ENCODE measurements at places on chromosomes 4 and X.
A peak's percentile ranks its signal among the peaks of the same experiment; 100 is the strongest.

GRCh38 chrX:125826080-125826479 lies 340.0 kb downstream of the DCAF12L2 start:
- H3K4me3 ChIP-seq = no peak overlapping the region
- H3K27me3 ChIP-seq = peaks cover 4% of the 10 kb centered on the region
- H3K36me3 ChIP-seq = peaks cover 9% of the 10 kb centered on the region
- no peaks in the 10 kb centered on the region for H3K4me1 ChIP-seq
- H3K27ac ChIP-seq = no peak overlapping the region
- no peak for DNase-seq

GRCh38 chr4:148540622-148541326 lies 98.6 kb upstream of the NR3C2 start:
- no peaks in the 10 kb centered on the region for H3K4me1 ChIP-seq
- H3K4me3 ChIP-seq = no peak overlapping the region
- no peaks in the 10 kb centered on the region for H3K27me3 ChIP-seq
- no peak overlapping the region for H3K27ac ChIP-seq
- DNase-seq = no peak

DNA sequence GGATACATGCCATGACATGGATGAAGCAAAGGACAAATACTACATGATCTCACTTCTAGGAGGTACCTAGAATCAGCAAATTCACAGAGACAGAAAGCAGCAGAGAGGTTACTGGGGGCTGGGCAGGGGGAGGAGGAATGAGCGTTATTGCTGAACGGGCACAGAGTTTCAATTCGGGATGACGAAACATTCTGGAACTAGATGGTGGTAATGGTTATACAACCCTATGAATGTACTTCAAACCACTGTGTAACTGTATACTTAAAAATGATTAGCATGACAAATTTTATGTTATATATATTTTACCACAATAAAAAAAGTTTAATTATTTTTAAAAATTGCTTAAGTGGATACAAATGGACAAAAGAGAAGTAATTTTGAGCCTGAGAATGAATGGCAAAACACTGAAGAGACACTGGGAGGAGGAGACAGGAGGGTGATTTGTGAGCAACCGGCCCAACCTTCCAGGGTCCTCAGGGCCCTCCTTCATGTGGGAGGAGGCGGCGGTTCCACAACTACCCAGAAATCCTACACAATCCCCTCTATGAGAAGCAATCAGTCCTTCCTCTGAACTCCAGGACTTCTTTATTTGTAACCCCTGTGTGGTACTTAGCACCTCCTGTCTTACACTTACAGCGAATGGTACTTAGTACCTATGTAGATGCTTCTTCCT lies 14.1 kb downstream of the ACSL1 start:
- peaks cover 36% of the 10 kb centered on the region for H3K4me1 ChIP-seq
- no peak overlapping the region for H3K4me3 ChIP-seq
- H3K27ac ChIP-seq = no peak overlapping the region
- no peak for DNase-seq

- H3K4me1 ChIP-seq = peaks cover 16% of the 10 kb centered on the region
- DNase-seq = no peak
- no peaks in the 10 kb centered on the region for H3K36me3 ChIP-seq
- no peak overlapping the region for H3K4me3 ChIP-seq
Measured at GRCh38 chr4:116982656-116983055, 102.7 kb downstream of the TRAM1L1 start.

DNA sequence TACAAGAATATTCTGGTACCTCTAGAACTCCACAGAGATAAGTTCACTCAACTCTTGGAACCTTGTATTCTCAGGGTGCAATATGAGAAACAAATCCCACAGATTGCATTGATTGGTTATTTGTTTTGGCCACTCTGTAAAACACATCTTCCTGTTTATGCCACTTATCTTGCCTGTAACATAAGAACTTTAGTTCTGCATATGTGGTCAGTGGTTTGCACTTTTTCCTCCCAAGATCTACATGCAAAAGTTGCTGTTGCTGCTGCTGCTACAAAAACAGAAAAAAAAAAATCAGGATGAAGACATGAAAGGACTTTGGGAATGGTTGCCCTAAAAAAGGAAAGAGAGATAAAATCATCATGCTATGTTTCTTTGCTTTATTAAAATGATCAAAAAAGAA lies 9.6 kb downstream of the ODAPH start:
- H3K27ac ChIP-seq = no peak overlapping the region
- no peaks in the 10 kb centered on the region for H3K27me3 ChIP-seq
- peaks cover 4% of the 10 kb centered on the region for H3K4me1 ChIP-seq
- H3K4me3 ChIP-seq = no peak overlapping the region
- no peaks in the 10 kb centered on the region for H3K36me3 ChIP-seq

DNA sequence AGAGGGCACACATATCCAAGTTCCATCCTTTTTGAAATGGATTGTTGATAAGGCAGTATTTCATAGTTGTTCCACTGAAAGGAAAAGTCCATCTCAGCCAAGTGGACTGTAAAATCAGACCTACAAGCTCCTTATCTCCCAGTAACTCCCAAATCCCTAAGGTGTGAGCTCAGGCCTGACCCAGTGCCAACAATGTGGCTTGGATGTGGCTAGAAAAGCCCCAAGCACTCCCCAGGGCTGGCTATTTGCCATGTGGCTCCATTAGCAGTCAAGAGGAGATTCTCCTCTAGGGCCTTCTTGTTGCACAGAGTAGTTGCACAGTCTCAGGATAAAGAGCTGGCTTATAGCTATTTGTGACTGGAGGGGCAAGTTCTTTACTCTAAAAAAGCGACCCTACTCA lies 25.0 kb upstream of the DGKK start:
- no peak overlapping the region for H3K27ac ChIP-seq
- no peak for DNase-seq
- no peak overlapping the region for H3K4me3 ChIP-seq
- H3K36me3 ChIP-seq = no peaks in the 10 kb centered on the region
- no peaks in the 10 kb centered on the region for H3K4me1 ChIP-seq

DNA sequence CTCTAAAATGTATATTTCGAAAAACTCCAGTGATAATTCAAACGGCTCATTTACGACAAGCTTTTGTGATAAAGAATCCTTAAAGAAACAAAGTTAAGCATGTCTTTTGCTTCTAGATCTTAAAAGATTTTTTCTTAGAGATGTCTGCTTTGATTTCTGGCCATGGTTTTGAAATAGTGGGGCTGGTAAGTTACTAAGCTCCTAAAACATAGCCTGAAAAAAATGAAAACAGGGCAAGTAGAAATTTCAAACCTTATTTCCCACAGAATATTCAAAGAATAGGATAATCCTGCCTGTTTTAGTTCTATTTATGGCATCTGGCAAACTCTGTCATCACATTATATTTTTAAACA lies 318.3 kb downstream of the ARHGAP24 start:
- H3K27me3 ChIP-seq = no peaks in the 10 kb centered on the region
- H3K4me3 ChIP-seq = no peak overlapping the region
- DNase-seq = no peak
- H3K27ac ChIP-seq = no peak overlapping the region

- no peak for DNase-seq
- H3K27ac ChIP-seq = no peak overlapping the region
- peaks cover 26% of the 10 kb centered on the region for H3K4me1 ChIP-seq
- no peaks in the 10 kb centered on the region for H3K27me3 ChIP-seq
Measured at GRCh38 chr4:152981278-152981677, 45.2 kb downstream of the FHDC1 start.

- DNase-seq = no peak
- H3K4me1 ChIP-seq = no peaks in the 10 kb centered on the region
- H3K27me3 ChIP-seq = no peaks in the 10 kb centered on the region
- no peak overlapping the region for H3K4me3 ChIP-seq
- H3K27ac ChIP-seq = no peak overlapping the region
- H3K36me3 ChIP-seq = peaks cover 6% of the 10 kb centered on the region
Measured at GRCh38 chr4:40300371-40301162, 34.6 kb upstream of the CHRNA9 start.

GRCh38 chr4:53306729-53307128 lies 59.1 kb downstream of the SCFD2 start:
- DNase-seq = no peak
- peaks cover 15% of the 10 kb centered on the region for H3K36me3 ChIP-seq
- no peak overlapping the region for H3K4me3 ChIP-seq
- no peak overlapping the region for H3K27ac ChIP-seq
- no peaks in the 10 kb centered on the region for H3K4me1 ChIP-seq

GRCh38 chr4:24137671-24138601 lies 248.1 kb upstream of the PPARGC1A start:
- H3K4me1 ChIP-seq = no peaks in the 10 kb centered on the region
- no peaks in the 10 kb centered on the region for H3K36me3 ChIP-seq
- no peak overlapping the region for H3K27ac ChIP-seq
- no peaks in the 10 kb centered on the region for H3K27me3 ChIP-seq

GRCh38 chrX:31969714-31970113 lies 897.9 kb upstream of the FTHL17 start:
- H3K4me1 ChIP-seq = peaks cover 5% of the 10 kb centered on the region
- no peak overlapping the region for H3K4me3 ChIP-seq
- no peak for DNase-seq
- H3K27ac ChIP-seq = no peak overlapping the region
- H3K27me3 ChIP-seq = no peaks in the 10 kb centered on the region

DNA sequence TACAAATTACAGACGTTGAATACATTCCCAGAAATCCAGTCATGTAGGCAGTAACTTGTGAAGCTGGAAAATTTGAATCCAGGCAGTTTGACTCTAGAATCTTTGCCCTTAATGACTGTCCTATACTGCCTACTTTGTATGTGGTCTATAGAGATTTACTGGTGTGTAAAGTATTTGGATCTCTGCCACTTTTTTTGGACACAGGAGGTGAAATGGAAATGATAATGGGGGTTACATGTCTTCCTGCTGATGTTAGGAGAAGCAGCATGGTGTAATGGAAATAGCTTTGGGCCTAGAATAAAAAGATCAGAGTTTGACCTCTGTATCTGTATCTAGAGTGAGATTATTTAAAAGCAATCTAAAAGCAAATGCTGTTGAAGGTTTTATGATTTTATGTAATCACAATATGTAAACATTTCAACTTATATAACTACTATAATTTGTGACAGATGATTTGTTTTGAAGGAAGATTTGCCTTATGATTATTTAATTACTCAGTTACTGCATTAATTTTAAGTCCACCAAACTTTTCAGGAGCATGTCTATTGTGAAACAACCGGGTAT lies 3.3 kb downstream of the COL4A5 start:
- peaks cover 45% of the 10 kb centered on the region for H3K4me1 ChIP-seq
- peak overlapping the region; percentile 62 for H3K4me3 ChIP-seq
- no peaks in the 10 kb centered on the region for H3K27me3 ChIP-seq
- H3K27ac ChIP-seq = no peak overlapping the region
- no peak for DNase-seq
- H3K36me3 ChIP-seq = peaks cover 20% of the 10 kb centered on the region

DNA sequence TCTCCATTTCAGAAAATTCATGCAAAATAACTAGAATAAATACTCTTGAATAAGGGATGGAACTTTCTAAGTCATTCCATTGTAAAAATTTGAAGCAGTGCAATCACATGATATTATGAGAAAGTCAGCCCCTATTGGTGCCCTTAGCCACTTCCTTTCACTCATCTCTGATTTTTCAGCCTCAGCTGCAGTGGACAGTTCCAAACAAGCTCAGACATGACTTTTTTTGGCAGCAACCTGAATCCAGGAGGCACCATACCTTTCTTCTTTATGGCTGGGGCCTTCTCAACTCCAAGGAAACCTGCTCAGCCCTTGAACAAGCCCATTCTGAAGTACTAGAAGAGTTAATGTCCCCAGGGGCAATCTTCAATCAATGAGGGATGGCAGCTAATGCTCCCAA lies 40.5 kb downstream of the MAPK10 start:
- no peak overlapping the region for H3K4me3 ChIP-seq
- no peaks in the 10 kb centered on the region for H3K4me1 ChIP-seq
- H3K36me3 ChIP-seq = peaks cover 2% of the 10 kb centered on the region
- no peaks in the 10 kb centered on the region for H3K27me3 ChIP-seq
- H3K27ac ChIP-seq = no peak overlapping the region
